ENCODE measurements at places on chromosomes 3 and 15. TPM values are rescaled to one million over a fixed set of nuclear protein-coding genes. Genes with fewer than 3 reads are reported as not detected.

DNA sequence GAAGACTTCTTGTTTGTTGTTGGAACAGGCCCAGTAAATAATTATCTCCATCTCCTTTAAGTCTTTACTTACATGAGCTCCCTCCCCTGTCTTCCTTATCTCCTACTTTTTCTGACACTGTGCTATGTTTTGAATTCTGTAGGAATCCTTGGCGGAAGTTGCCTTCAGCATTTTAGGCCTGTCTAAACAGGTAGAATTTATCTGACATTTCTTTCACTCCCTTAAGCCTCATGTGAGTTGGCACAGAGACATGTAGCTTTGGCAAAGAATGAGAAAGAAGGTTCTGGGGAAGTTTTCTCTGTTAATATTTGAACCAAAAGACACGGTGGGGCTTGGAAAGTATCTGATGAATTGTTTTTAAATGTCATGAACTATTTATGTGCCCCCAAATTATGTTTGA lies 8.1 kb downstream of the MCTP2 start:
- DNase-seq = no peak

GRCh38 chr3:37450561-37450960 lies 276.2 kb upstream of the LRRFIP2 start:
- no peak for DNase-seq

- no peak for DNase-seq
Observed at GRCh38 chr3:39415983-39416382, 9.5 kb downstream of the RPSA start.

DNA sequence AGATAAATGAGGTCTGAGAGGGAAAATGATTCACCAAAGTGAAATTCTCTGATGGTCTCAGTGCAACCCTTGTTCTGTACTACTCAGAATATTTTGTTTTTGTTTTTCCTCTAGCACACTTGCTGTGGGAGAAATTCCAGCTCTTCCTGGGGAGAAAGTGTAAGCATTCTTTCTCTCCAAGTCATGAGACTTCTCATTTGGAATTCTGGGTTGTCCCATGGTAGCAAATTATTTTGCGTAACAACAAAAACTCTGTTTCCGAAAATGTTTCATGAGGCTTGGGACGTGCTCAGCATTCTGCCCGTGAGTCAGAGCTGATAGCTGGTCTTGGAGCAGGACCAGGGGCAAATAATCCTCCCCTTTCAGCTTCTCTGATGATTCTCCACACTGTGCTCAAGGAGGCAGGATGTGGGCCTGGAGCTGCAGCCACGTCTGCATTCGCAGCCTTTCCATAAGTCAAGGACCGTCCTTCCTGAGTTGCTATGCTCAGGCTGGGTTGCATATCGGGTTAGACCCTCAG lies 70.3 kb downstream of the SENP2 start:
- peak; percentile 84 for DNase-seq

GRCh38 chr3:71397046-71397445 lies 186.5 kb downstream of the FOXP1 start:
- no peak for DNase-seq

- no peak for DNase-seq
Observed at GRCh38 chr3:20480786-20481365, 294.9 kb upstream of the SGO1 start.

GRCh38 chr3:158443632-158444031 lies 127.4 kb upstream of the MLF1 start:
- DNase-seq = no peak

DNA sequence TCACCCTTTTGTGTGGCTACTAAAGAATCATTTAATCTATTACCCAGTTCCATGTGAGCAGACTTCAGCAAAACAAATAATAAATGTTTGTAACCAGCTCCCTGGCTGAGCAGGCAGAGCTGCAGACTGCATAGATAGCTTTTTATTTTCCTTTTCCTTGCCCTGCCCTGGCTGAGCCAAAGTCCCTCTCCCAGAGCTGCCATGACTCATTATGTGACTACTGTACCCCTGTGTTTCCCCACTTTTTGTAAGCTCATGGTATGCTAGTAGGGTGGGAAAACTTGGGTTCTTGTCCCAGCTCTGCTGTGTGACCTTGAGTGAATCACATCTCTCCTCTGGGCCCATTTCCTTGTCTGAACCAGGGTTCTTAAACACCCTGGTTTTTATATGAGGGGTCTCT lies 127.5 kb downstream of the CLSTN2 start:
- no peak for DNase-seq

DNA sequence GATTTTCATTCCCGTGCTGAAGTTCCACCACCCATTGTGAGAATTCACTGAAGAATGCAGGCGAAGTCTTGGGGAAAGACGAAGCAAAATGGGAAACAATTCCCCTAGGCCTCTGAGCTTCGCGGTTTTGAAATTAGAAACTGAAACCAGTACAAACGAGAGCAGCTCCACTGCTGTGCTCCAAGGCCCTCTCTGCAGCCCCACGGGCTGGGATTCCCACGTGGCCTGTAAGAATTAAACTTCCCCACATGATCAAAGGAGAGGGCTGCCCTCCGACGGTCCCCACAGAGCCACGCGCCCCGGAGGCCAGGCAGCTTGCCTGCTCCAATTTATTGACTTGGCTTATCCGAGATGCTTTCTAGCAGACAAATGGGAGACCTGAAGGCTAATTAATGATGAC lies 144.0 kb downstream of the GREM1 start:
- DNase-seq = peak; percentile 63

DNA sequence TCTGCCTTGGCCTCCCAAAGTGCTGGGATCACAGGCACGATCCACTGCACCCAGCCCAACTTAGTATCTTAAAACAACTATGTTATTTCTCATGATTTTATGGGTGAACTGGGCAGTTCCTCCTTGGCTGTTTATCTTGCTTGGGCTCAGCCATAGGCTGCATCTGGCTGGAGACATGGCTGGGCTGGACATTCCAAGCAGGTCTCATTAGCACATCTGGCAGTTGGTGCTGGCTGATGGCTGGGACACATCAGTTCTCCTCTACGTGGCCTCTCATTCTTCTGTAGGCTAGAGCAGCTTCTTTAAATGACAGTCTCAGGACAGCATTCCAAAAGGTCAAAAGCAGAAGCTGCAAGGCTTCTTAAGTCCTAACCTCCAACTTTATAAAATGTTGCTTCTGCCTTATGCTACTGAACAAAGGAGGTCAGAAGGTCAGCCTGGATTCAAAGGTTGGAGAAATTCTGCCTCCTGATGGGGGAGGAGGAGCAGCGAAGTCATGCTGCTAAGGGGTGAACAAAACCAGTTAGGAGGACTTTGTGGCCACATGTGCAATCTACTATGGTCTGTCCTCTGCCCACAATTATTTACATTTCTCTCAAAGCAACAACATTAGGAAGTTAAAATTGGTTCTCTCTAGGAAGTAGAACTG lies 144.0 kb downstream of the AQP9 start:
- no peak for DNase-seq

ANKRD63 gene
- total RNA-seq = not detected

FANCD2OS gene
- not detected for total RNA-seq

IGDCC3 gene
- total RNA-seq = not detected
